ENCODE measurements at places on chromosomes 5 and 9.

DNA sequence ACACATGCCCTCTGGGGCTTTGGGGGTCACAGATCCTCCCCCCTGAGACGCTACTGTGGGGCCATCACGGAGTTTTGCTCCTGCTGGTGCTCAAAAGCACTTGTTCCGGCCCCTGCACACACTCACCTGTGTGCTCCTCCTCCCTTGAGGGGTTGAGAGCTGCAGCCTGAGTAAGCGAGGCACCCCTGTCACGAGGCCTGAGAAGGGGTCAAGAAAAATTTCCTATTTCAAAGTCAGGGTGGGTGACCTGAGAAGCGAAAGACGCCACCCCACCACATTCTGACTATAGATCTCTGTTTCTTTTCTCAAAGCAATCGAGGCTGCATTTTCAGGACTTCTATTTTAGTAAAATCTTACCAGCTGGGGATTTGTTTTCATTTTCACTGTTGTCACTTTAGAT, 138.5 kb downstream of the DCP2 start:
- DNase-seq = no peak

- DNase-seq = no peak
Observed at GRCh38 chr9:105993921-105994715, 299.8 kb downstream of the TMEM38B start.

DNA sequence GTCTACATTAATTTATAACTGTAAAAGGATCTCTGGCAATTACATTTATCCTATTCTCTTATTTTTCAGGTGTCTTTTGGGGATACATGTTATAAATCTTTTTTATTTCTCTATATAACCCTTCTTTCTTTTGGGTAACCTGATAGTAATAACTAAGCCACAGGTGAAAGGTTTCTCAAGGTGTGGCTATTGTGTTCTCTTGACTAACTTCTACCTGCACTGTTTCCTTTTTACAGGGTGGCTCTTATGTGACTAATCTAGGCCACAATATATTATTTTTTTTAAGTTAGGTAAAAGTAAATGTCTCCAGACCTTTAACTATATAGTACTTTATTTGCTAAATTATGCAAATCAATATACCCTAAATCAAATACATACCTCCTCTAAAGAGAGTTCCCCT, 193.2 kb downstream of the EFNA5 start:
- no peak for DNase-seq

DNA sequence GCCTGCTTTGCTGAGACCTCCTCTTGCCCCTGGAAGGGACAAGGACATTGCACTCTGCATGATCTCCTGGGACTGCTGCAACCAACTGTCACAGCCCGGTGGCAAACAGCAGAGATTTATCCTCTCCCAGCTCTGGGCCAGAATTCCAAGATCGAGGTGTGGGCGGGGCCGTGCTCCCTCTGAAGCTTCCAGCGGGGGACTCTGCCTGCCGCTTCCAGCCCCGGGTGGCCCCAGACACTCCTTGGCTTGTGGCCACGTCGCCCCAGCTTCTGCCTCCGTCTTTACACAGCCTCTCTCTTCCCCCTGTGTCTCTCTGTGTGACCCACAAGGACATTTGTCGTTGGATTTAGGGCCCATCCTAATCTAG, 67.1 kb downstream of the COL5A1 start:
- DNase-seq = no peak

GRCh38 chr5:125043781-125044391, 297.4 kb upstream of the ZNF608 start:
- DNase-seq = peak; percentile 31

GRCh38 chr9:125815568-125815967, 68.4 kb downstream of the PBX3 start:
- no peak for DNase-seq

- DNase-seq = no peak
Observed at GRCh38 chr5:43007911-43008362, 32.2 kb downstream of the ANXA2R start.

DNA sequence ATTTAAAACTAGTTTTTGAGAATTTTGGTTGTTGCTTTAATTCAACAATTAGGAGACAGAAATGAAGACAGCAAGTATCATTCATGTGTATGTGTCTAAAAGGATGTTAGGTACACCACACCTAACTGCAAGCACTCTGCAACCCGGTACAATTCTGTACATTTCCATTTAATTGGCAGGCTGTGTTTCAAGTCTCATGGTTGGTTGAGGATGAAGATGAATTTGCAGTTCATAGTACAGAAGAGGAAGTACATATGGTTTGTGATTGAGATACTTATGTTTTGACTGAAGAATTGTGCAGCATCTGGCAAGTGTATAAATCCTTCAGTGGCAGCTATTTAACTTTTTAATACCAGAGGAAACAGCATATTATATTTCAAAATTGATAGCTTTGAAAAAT, 628.7 kb upstream of the ZNF608 start:
- no peak for DNase-seq

GRCh38 chr9:34995670-34996060, 6.1 kb downstream of the DNAJB5 start:
- no peak for DNase-seq

DNA sequence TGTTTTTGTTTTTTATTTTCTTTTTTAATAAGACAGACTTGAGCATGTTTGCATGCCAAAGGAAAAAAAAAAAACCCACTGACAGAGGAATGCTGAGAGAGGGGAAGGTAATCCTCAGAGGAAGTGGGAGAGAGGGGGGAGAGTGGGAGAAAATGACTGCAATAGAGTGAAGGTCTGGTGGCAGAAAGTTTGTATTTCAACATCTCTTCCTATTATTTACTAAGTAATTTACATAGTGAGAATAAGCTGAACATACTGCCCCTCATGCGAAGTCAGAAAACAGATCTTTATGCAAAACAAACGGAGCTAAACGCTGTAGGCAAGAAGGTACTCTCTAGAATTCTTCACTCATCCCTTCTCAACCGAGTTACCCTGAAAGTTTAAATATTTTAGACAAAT, 45.0 kb downstream of the ELL2 start:
- DNase-seq = no peak

DNA sequence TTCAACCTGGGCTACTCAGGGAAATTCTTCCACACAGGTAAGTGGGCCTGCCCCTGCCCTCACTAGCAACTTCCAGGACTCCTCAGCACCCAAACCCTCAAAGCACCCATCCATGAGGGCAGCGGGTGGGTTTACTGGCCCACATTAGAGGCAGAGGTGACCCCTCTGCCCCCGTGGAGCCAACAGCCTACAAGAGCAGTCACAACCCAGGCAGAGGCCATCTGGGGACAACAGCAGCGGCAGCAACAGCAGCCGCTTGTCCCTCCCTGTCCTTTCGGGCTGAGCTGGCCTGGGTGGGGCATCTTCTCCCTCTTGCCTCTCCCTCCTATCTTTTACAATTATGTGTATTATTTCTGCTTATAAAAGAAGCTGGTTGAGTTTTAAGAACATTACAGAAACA, 25.1 kb downstream of the NDST1 start:
- no peak for DNase-seq

DNA sequence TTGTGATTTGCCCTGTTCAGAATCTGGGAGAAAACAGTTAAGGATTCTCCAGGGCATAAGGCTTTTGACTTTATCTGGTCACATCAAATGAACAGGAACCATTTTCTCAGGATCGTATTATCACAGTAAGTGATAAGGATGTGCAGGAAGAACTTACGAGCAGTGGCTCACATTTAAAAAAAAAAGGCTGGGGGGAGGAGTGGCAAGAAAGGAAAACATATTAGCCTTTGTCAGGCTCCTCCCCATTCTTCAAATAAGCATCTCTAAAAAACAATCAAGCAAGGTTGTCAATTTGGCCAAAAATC, 234.3 kb upstream of the TMEM161B start:
- peak; percentile 49 for DNase-seq

DNA sequence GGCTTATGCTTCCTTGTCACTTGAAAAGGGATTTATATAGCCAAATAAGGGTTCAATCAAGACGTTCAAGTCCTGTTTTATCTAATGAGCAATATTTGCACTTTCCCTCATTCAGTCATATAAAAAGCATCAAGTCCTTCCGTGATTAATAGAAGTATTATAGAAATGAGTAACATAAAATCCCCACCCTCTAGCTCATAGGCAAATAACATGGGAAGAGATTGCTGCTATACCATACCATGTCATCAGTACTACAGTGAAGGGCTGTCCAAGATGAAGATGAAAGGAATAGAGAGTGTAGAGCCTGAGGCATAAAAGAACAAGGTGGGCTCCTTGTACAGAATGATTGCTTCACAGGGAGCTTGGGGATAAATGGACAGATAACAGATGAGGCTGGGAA, 20.4 kb upstream of the PAPPA start:
- no peak for DNase-seq

- DNase-seq = peak; percentile 88
Observed at GRCh38 chr9:112705768-112706427, 12.0 kb downstream of the INIP start.

DNA sequence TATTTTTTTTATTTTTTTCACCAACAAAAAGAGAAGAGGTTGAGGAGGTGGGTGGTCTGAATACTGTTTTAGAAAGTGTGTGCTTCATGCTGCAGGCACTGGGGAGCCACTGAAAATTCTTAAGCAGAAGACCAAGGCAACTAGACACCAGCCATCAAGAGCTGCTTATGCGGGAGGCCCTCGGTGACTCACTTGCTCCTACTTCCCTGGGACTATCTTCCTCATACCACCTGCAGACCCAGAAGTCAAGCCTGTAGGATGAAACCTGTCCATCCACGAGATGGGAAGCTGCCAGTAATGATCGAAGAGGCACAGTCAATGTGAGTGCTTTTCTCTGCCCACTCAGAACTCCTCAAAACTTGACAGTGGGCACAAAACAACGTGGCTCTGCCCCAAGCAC, 125.8 kb upstream of the SLC44A1 start:
- DNase-seq = no peak

DNA sequence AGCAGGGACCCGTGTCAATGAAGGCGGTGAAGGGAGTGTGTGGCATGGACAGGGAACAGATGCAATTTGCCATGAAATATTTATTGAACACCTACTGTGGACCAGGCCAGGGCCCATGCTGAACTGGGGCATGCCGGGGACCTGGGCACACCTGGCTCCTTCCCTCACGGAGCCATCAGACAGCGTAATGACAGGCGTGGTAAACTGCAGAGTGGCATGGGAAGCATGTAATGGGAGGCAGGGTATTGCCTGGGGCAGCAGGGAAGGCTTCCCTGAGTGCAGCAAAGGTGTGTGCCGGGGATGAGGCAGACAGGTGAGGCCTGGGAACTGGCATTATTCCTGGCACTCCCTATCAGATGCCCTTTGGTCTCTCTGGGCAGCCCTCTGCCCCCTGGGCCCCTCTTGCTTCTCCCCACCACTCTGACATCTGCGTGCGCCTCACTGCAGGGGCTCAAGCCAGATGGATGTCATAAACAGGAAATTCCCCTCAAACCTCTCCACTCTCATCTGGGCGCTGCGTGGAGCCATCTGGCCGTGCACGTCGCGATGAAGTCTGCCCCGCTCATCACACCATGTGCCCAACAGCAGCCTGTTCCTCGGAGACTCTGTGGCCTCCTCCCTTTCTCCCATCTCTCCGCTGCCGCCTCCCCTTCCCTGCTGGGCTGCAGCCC, 67.6 kb downstream of the HMCN2 start:
- no peak for DNase-seq

DNA sequence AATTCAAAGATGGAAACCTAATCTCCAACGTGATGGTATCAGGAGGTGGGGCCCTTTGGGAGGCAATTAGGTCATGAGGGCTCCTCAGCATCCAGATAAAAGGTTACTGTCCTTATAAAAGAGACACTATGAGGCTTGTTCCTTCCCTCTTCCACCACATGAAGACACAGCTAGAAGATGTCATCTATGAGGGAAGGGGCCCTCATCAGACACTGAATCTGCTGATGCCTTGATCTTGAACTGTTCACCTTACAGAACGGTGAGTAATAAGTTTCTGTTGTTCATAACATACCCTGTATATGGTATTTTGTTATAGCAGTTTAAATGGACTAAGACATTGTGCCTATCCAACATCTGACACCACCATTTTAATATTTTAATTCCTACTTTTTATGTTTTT, 19.7 kb upstream of the CCNH start:
- no peak for DNase-seq

GRCh38 chr9:5518937-5519319, 8.6 kb downstream of the PDCD1LG2 start:
- no peak for DNase-seq

- DNase-seq = no peak
Observed at GRCh38 chr9:130583271-130583670, 3.9 kb downstream of the FUBP3 start.

- peak; percentile 14 for DNase-seq
Observed at GRCh38 chr9:101311191-101311590, 73.6 kb downstream of the BAAT start.

DNA sequence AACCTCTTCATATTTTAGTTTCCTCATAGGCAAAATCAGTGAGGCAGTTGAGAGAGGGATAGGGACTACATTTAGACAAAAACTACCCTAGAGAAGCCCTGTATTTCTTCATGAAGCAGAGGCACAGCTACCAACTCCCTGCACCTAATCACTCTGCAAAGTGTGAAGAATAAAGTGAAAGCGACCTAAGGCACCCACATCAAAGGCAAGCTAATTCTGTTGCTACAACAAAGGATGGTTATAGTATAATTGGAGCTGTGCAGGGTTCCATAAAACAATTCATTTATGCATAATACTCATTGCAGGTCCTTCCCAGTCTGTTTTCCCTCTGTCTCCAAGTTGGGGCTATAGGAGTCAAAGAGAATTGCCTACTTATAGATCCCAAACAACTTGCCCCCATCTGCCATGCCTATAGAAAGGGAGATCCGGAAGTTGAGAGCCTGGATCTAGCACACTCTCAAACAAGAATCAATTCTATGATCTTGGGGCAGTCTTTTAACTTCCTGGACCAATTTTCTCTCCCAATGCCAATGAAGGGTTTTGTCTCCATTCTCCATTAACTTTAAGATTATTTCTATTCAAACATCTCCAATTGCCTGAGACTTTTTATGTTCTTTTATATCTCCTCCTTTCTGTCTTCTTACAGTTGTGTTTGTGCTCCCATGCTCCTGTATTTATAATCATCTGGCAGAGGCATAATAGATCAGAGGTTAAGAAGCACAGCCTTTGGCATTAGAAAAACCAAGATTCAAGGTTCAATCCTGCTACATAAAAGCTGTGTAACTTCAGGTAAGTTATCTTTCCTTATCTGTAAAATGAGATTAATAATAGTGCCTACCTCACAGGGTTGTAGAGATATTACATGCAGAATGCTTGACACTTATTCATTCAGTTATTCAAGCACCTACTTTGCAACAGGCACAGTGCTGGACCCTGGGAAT, 56.0 kb upstream of the PTGER4 start:
- DNase-seq = no peak

DNA sequence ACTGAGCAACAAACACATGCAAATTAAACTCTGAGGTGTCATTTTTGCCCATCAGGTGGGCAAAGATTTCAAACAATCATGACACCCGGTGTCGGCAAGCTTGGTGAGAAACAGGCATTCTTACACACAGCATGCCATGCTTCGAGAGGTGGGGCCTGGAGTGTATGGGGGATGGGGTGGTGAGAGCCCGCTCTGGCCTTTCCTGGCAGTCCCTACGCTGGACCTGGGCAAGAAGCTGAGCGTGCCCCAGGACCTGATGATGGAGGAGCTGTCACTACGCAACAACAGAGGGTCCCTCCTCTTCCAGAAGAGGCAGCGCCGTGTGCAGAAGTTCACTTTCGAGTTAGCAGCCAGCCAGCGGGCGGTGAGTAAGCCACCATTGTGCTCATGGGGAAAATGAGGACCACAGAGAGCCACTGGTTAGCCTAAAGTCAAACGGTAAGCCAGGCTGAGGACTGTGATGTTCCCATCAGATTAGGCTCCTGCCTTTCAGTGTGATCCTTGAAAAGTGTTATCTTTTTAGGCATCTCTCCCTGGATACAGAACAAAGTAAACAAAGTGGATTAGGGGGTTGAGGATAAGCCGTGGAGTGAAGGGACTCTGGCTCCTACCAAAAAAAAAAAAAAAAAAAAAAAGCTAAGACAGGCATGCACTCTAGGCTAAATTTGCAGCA, 9.4 kb downstream of the MYOZ3 start:
- DNase-seq = no peak

Data from pons (tissue), 1 donor.